CD4-positive, CD25-positive, alpha-beta regulatory T cell (primary cell): ENCODE measurements at places on chromosomes 3 and 15. TPM values are rescaled to one million over a fixed set of nuclear protein-coding genes. Genes with fewer than 3 reads are reported as not detected.

Gene ITIH1
- total RNA-seq: not detected

- no peaks in the 10 kb centered on the region for H3K36me3 ChIP-seq
- H3K27ac ChIP-seq: no peak overlapping the region
- DNase-seq: no peak
- H3K4me1 ChIP-seq: no peaks in the 10 kb centered on the region
Measured at GRCh38 chr3:78096488-78097255, 1056.8 kb downstream of the ROBO2 start.

DNA sequence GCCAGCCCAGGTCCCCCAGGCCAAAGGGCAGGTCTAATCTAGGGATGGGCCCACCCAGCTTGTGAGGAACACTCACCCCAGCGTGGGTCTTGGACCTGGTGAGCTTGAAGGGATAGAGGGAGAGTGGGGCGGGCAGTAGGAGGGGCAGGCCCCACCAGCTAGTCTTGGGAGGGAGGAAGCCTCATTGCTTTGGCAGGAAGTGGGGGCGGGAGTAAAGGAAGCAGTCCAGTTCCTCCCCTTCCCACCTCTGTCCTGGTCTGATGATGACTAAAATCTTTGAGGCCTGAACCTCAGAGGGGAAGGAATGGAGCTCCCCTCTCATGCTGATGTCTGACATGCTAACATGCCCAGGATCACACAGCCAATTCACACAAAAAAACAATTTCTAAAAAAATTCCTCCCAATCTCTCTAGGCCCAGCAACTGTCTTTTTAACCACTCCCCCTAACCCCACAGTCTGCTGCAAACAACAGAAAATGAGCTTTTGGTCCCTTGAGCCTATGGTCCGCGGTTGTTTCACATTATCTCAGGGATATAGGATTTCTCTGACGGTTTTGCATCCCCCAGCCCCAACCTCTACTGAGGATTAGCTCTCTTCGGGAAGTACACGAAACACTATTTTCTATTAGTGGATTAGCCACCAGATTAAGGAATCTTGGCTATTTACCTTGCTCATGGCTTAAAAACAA, 30.7 kb upstream of the DUSP7 start:
- DNase-seq: no peak
- no peak overlapping the region for H3K27ac ChIP-seq
- no peaks in the 10 kb centered on the region for H3K36me3 ChIP-seq
- peaks cover 9% of the 10 kb centered on the region for H3K4me1 ChIP-seq

DNA sequence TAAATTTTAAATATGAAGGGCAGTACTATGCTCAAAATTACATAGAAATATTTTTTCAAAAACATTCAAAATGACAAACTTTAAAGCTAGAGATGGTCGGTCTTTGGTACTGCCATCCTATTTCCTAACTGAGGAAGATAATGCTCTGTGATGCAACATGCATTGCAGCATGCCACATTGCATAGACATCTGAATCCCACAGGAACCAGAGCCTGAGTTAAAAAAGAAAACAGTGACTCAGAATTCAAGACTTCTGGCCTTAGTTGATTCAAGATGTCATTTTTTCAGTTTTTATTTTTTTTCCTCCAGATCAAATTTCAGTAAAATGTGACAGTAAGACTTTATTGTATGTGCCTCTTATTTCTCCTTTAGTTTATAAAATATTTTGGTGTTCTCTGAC, 33.1 kb downstream of the TP63 start:
- DNase-seq: no peak
- no peaks in the 10 kb centered on the region for H3K4me1 ChIP-seq
- no peaks in the 10 kb centered on the region for H3K36me3 ChIP-seq
- peaks cover 5% of the 10 kb centered on the region for H3K27me3 ChIP-seq

- peaks cover 53% of the 10 kb centered on the region for H3K36me3 ChIP-seq
- DNase-seq: peak; percentile 74
- H3K27ac ChIP-seq: peak overlapping the region; percentile 44
Measured at GRCh38 chr15:74901612-74902063, 5.0 kb downstream of the FAM219B start.

Gene KBTBD8
- 18.2 TPM for total RNA-seq

GRCh38 chr3:142021127-142021526, 128.2 kb downstream of the TFDP2 start:
- DNase-seq: no peak
- H3K27ac ChIP-seq: no peak overlapping the region
- peaks cover 9% of the 10 kb centered on the region for H3K4me1 ChIP-seq
- H3K27me3 ChIP-seq: no peaks in the 10 kb centered on the region

- no peak overlapping the region for H3K27ac ChIP-seq
- DNase-seq: no peak
- H3K4me3 ChIP-seq: no peak overlapping the region
- H3K27me3 ChIP-seq: peaks cover 4% of the 10 kb centered on the region
- H3K4me1 ChIP-seq: peaks cover 9% of the 10 kb centered on the region
Measured at GRCh38 chr3:51275111-51275805, 109.8 kb upstream of the MANF start.

Gene ACKR4
- 0.27 TPM for total RNA-seq

DNA sequence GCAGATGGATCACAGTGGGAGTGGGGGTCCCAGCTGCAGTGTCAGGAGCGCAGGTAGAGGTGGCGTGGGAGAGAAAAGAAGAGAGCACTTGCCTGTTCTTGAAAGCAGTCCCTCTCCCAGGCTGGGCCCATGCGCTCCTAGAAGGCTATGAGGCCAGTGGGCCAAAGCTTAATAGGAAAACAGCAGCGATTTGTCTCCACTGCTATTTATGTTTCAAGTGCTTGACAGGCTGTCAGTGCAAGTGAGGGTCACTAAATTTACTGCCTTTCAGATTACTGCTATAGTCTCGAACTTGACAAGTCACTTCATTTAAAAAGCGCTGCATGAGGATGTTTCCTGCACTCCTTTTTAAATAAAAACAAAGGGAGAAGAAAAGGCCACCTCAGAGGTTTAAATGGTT, 239.5 kb downstream of the GAP43 start:
- H3K36me3 ChIP-seq: no peaks in the 10 kb centered on the region
- no peaks in the 10 kb centered on the region for H3K4me1 ChIP-seq
- no peak overlapping the region for H3K27ac ChIP-seq
- DNase-seq: no peak

DNA sequence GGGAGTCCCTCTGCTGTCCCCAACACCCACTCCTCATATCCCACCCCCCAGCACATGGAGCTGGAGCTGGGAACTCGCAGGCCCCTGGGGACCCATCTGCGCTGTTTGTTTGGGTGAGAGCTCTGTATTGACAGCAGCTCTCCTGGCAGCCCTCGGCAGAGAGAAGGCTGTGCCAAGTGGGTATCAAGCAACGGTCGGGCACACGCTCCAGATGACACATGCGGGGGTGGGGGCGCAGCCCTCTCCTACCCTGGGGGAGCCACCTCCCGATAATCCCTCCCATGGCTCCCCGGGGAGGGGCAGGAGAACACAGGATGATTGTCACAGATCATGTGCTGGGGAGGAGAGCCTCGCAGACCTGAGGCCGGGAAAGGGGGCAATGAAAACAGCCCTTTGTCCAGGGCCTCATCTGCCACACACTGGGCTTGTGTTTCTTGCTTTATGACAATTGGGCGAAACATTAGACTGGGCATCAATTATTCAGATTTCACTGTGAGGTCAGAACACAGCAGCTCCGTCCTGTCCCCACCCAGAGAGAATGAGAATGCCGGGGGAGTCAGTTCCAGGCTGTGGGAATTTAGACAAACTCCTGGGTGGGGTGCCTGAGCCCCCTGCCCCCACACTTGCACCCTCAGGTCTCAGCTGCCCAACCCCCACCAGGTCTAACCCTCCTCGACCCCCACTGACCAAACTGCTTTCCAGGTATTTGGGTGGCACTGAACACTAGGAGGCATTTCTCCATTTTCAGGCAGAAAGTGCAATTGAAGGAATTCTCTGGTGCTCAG, 46.4 kb upstream of the KLF13 start:
- H3K27me3 ChIP-seq: peaks cover 2% of the 10 kb centered on the region
- H3K27ac ChIP-seq: no peak overlapping the region
- H3K4me1 ChIP-seq: no peaks in the 10 kb centered on the region
- DNase-seq: no peak
- no peak overlapping the region for H3K4me3 ChIP-seq
- H3K36me3 ChIP-seq: no peaks in the 10 kb centered on the region

Gene PDE8A
- 28.9 TPM for total RNA-seq

GRCh38 chr15:31437686-31438085, 111.1 kb downstream of the KLF13 start:
- no peaks in the 10 kb centered on the region for H3K36me3 ChIP-seq
- H3K27ac ChIP-seq: peak overlapping the region; percentile 20
- no peak overlapping the region for H3K4me3 ChIP-seq

- no peaks in the 10 kb centered on the region for H3K4me1 ChIP-seq
- no peaks in the 10 kb centered on the region for H3K27me3 ChIP-seq
- no peak overlapping the region for H3K27ac ChIP-seq
- H3K4me3 ChIP-seq: no peak overlapping the region
- no peaks in the 10 kb centered on the region for H3K36me3 ChIP-seq
Measured at GRCh38 chr3:61483997-61484396, 77.4 kb upstream of the PTPRG start.

- peaks cover 86% of the 10 kb centered on the region for H3K4me1 ChIP-seq
- peak overlapping the region; percentile 100 for H3K4me3 ChIP-seq
- DNase-seq: no peak
- no peaks in the 10 kb centered on the region for H3K27me3 ChIP-seq
Measured at GRCh38 chr15:44716983-44717602, 5.8 kb downstream of the B2M start.

- H3K27me3 ChIP-seq: no peaks in the 10 kb centered on the region
- no peaks in the 10 kb centered on the region for H3K4me1 ChIP-seq
- DNase-seq: no peak
- no peak overlapping the region for H3K4me3 ChIP-seq
- no peak overlapping the region for H3K27ac ChIP-seq
Measured at GRCh38 chr3:73633916-73634344, 9.2 kb upstream of the PDZRN3 start.

Gene SOX14
- not detected for total RNA-seq

Gene EPHA3
- total RNA-seq: not detected

Gene CACNA2D3
- not detected for total RNA-seq

DNA sequence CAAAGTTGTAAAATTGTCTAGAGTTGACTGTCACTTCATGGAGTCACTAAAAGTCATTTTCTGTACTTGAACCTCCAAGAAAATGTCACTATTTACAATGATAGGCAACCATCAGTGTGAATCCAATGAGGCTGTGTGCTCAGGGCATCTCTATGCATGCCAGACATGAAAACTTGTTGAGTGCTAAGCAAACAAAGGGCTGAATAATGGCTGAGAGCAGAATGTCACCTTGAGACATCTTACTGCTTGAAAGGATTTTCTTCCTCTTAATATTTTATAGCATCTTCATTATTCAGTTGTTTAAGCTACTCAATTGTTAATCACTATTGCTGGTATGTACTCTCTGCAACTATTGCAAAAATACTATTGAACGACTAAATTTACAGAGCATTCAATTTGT, 184.7 kb downstream of the PLCH1 start:
- no peak for DNase-seq
- H3K36me3 ChIP-seq: no peaks in the 10 kb centered on the region
- H3K27ac ChIP-seq: no peak overlapping the region
- H3K4me1 ChIP-seq: no peaks in the 10 kb centered on the region
- no peaks in the 10 kb centered on the region for H3K27me3 ChIP-seq

DNA sequence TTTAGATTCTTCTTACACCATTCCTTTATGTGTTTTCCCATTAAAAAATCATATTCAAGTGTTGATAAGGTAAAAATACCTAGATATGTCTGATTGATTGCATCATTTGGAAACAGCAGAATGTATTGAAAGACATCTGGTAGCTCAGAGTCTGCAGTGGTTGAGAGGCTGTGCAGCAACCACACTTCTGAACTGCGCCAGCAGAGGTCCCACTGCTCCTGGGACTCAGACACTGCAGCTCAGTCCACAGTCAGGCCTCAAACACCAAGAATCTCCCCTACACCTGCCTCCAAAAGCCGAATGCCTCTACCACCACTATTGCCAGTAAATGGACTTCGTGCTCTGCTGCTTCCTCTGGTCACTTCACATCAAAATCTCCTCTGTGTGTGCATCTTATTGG, 176.9 kb upstream of the LMCD1 start:
- no peaks in the 10 kb centered on the region for H3K36me3 ChIP-seq
- DNase-seq: peak; percentile 28
- no peak overlapping the region for H3K27ac ChIP-seq
- H3K4me3 ChIP-seq: no peak overlapping the region
- H3K27me3 ChIP-seq: peaks cover 2% of the 10 kb centered on the region

GRCh38 chr15:48861813-48862431, 16.0 kb upstream of the EID1 start:
- no peaks in the 10 kb centered on the region for H3K36me3 ChIP-seq
- no peak overlapping the region for H3K27ac ChIP-seq
- peaks cover 9% of the 10 kb centered on the region for H3K27me3 ChIP-seq
- no peaks in the 10 kb centered on the region for H3K4me1 ChIP-seq
- peak; percentile 78 for DNase-seq

GRCh38 chr3:136495213-136495612, 245.1 kb downstream of the PCCB start:
- no peak for DNase-seq
- no peak overlapping the region for H3K27ac ChIP-seq
- peaks cover 6% of the 10 kb centered on the region for H3K36me3 ChIP-seq
- no peaks in the 10 kb centered on the region for H3K27me3 ChIP-seq
- no peaks in the 10 kb centered on the region for H3K4me1 ChIP-seq
